ENCODE measurements at places on chromosomes 13 and 19.

DNA sequence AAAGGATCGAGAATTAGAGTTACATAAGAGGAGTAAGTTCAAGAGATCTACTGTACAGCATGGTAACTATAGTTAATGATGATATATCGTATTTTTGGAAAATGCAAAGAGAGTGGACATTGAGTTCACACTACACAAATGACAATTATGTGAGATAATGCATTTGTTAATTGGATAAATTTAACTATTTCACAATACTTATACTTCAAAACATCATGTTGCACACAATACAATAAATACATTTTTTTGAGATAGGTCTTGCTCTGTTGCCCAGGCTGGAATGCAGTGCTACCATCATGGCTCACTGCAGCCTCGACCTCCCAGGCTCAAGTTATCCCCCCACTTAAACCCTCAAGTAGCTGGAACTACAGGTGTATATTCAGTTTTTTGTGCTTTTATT lies 8.1 kb upstream of the CYP2F1 start:
- DNase-seq: no peak

DNA sequence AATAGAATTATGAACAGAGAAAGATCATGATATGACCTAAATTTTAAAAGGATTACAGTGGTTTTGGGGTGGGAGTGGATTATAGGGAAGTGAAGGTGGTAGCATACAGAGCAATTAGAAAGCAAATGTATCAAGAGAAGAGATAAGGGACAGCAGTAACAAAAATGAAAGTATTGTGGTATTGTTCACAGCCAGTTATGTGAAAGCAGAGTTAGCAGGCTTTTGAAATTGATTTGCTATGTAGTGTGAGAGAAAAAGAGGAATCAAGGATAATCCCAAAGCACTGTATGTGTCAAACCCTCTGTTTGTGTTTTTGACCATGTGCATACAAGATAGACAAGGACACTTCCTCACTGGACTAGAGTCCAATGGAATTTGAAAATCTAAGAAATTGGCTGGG lies 1721.4 kb downstream of the PCDH9 start:
- DNase-seq: no peak

DNA sequence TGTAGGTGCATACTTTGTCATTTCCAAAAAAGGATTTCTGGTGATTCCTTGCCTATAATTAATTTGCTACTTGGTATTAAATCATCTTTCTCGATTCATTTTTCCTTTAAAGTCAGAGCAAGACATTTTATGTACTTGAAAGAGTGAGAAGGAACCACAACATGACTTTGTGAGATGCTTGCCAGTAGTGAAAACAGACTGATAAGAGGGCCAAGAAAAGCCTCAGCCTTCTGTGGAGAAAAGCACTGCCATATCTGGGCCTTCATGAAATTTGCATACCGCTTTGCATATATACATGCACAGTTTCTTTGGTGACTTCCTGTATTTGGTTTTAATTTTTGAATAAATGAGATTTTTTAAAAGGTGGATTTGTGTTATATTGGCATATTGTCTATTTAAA lies 128.4 kb downstream of the CDK8 start:
- no peak for DNase-seq

DNA sequence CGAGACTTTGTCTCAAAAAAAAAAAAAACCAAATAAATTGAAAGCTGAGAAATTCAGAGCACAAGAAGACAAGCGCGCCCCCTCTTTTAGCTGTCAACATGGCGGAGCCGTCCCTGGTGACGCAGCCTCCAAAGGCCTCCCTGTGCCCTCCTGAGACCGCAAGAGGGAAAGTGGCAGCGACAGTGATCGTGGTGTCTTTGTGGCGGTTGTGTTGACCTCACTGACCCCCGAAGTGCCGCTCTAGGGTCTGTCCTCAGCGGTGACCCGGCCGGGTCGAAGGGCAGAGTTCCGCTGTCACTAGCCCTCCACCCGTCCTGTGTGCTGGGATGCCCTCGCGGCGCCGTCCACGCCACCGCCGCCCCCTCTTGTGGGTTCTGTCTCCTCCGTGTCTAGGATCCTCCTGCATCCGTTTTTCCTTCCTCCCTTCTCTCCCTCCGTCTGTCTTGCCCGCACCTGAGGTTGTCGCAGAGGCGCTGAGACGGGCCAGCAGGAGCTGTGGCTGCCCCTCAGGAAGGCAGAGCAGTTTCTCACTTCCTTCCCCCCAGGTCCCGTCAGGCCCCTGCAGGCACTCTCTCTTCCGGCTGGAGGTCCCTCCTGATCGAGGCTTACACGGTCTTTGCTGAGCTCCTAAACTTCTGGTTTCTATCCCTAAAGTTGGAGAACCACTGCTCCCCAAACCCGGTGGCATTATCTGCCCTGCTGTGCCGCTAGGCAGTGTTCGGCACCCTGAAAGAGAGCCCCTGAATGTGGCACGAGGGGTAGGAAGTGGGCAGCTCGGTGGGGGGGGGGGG lies 7.2 kb downstream of the UHRF1 start:
- DNase-seq: peak; percentile 57

DNA sequence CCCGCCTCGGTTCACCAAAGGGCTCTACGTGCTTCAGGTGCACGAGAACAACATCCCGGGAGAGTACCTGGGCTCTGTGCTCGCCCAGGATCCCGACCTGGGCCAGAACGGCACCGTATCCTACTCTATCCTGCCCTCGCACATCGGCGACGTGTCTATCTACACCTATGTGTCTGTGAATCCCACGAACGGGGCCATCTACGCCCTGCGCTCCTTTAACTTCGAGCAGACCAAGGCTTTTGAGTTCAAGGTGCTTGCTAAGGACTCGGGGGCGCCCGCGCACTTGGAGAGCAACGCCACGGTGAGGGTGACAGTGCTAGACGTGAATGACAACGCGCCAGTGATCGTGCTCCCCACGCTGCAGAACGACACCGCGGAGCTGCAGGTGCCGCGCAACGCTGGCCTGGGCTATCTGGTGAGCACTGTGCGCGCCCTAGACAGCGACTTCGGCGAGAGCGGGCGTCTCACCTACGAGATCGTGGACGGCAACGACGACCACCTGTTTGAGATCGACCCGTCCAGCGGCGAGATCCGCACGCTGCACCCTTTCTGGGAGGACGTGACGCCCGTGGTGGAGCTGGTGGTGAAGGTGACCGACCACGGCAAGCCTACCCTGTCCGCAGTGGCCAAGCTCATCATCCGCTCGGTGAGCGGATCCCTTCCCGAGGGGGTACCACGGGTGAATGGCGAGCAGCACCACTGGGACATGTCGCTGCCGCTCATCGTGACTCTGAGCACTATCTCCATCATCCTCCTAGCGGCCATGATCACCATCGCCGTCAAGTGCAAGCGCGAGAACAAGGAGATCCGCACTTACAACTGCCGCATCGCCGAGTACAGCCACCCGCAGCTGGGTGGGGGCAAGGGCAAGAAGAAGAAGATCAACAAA lies 2.6 kb downstream of the PCDH17 start:
- DNase-seq: no peak

GRCh38 chr13:60627071-60627686 lies 230.2 kb downstream of the TDRD3 start:
- peak; percentile 35 for DNase-seq

GRCh38 chr13:106534639-106535551 lies 567 bp downstream of the EFNB2 start:
- peak; percentile 33 for DNase-seq

- no peak for DNase-seq
Measured at GRCh38 chr13:51643882-51644281, 59.6 kb downstream of the WDFY2 start.

DNA sequence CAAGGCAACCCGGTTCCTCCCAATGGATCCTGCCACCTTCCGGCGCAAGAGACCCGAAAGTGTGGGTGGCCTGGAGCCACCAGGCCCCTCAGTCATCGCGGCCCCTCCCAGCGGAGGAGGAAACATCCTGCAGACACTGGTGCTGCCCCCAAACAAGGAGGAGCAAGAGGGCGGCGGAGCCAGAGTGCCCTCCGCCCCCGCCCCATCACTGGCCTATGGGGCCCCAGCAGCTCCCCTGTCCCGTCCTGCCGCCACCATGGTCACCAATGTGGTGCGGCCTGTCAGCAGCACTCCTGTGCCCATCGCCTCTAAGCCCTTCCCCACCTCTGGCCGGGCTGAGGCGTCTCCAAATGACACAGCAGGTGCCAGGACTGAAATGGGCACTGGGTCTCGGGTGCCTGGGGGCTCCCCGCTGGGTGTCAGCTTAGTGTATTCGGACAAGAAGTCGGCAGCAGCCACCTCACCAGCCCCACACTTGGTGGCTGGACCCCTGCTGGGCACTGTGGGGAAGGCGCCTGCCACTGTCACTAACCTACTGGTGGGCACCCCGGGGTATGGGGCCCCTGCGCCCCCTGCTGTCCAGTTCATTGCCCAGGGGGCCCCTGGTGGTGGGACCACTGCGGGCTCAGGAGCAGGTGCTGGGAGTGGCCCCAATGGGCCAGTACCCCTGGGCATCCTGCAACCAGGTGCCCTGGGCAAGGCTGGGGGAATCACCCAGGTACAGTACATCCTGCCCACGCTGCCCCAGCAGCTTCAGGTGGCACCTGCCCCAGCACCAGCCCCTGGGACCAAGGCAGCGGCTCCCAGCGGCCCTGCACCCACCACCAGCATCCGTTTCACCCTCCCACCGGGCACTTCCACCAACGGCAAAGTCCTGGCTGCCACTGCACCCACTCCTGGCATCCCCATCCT lies 11.2 kb upstream of the PRR19 start:
- DNase-seq: peak; percentile 77

GRCh38 chr19:4319067-4319718 lies 14.8 kb downstream of the FSD1 start:
- DNase-seq: no peak

DNA sequence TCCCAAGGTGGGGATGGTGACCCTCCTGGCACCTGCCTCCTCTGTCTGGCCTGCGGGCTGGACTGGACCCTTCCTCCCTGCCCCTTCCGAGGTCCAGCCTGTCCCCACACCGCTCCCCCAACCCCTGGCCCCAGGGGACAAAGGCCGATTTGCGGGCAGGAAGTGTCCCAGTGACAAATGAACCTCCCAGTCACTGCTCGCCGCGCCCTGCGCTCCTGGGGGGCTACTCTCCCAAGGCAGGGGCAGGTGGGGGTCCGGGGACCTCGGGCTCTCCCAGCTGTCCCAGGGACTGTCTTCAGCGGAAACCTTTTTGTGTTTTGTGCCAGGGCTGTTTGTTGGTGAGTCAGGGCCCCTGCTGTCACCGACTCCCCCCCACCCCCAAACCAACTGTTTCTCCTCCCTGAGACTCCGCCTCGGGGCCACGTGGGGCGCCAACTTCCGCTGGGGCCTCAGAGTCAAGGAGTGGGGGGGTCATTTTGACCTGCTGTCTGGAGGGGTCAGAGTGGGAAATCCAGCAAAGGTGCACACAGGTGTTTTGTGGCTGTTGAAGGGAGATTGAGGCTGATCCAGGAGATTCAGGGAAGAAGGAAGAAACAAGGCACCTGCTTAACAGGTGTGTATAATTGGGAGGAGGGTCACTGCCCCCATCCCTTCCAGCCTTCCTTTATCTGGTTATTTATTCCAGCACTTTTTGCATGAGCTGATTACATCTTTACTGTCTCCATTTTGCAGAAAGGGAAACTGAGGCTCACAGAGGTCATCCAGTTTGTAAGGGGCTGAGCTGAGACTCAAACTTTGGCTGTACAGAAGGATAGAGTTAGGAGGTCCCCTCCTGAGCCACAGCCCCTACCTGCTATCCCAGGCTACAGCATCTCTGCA lies 831 bp downstream of the PGPEP1 start:
- peak; percentile 81 for DNase-seq

DNA sequence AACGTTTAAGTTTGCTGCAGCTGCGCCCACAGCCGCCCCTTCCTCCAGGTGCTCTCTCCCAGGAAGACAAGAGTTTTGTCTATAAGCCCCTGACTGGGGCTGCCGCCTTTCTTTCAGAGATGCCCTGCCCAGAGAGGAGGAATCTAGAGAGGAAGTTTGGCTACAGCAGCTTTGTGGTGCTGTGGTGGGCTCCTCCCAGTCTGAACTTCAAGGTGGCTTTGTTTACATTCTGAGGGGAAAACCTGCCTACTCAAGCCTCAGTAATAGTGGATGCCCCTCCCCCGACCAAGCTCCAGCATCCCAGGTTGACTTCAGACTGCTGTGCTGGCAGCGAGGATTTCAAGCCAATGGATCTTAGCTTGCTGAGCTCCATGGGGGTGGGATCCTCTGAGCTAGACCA lies 6.4 kb upstream of the ERICH6B start:
- DNase-seq: no peak

- peak; percentile 83 for DNase-seq
Measured at GRCh38 chr19:41706741-41707501, 1.5 kb upstream of the CEACAM5 start.

- DNase-seq: peak; percentile 52
Measured at GRCh38 chr19:48636859-48637448, at the start of gene DBP. Gene DBP, minus strand, starts transcription at chr19:48637379. Its CDS starts 385 bp downstream, at chr19:48636994.

GRCh38 chr13:89465366-89465765 lies 1794.2 kb downstream of the SLITRK5 start:
- no peak for DNase-seq
